ENCODE measurements at places on chromosomes 7 and 10.

DNA sequence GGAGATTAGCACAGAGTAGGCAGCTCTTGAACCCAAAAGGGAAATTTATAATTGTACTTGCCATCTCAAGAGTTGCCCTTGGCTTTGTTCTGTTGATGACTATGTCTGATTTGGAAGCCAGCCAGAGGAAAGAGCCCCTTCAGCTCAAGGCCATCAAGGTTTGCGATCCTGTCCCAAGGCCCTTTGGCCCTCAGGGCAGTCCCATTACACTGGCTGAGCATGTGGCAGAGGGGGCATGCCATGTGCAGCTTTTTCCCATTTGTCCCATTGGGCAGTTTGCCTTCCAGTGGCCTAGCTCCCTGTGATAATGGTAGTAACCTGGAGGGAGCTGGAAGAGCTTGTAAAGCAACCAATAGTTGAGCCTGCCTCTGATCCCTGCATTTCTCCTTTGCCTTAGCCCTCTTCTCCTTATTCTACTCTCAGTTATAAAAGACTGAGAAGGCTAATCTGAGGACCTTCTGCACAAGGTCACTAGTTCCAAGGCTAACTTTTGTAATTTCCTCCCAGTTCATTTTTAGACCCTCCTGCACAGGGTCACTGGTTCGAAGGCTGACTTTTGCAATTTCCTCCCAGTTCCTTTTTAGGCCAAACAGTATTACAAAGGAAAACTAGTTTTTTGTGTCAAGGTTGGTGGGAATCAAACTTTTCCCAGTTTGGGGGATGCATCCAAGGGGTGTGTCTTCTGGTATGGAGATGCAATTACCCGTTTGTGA, 31.0 kb upstream of the ARHGAP12 start:
- DNase-seq: no peak

DNA sequence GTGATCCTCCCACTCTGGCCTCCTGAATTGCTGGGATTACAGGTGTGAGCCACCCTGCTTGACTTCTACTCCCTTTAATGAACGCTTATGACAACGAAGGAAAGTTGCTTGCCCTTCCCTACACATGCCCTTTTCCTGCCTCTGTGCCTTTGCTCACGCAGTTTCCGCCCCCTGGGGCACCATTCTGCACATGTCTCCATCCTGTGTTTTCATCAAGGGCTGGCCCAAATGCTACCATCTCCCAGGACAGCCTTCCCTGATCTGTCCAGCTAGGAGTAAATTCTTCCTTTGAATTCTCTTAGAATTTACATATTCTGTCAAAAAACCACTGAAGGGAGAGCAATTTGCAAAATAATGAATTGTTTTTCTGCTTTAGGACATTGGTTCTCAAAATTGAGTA, 50.0 kb upstream of the KMT2C start:
- DNase-seq: no peak

DNA sequence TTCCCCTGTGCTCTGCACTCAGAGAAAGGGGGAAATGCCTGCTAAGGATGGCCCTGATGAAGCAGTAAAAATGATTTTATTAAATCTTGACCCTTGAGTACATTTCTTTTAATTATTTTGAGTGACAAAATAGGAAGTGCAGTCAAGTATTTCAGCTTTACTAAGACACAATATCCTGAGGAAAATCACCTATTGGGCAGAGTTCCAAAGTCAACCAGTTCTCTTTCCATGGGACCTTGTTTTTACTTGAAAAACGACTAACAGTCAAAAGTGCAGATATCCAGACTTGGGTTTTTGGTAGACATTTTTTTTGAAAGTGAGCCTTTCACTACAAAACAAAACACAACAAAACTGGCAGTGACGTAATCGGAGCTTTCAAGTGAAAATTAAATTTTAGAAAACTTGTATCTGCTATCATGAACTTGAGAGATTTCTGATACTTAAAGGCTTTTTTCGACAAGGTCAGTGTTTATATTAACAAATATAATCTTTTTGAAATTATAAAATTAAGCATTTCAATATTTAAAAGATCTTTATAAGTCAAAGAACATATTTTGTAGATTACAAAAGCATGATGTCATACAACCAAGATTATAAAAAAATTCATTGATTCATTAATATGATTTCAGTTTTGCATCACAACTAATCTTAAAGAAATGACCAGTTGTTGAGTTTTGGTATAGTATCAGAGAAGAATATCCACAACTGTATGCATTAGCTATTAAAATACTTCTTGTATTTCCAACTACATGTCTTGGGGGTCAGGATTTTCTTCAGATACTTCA, 513.8 kb upstream of the AKR1E2 start:
- no peak for DNase-seq

GRCh38 chr10:77944519-77944918, 18.0 kb upstream of the DLG5 start:
- DNase-seq: no peak

GRCh38 chr10:70753841-70754621, 31.1 kb downstream of the TBATA start:
- no peak for DNase-seq

DNA sequence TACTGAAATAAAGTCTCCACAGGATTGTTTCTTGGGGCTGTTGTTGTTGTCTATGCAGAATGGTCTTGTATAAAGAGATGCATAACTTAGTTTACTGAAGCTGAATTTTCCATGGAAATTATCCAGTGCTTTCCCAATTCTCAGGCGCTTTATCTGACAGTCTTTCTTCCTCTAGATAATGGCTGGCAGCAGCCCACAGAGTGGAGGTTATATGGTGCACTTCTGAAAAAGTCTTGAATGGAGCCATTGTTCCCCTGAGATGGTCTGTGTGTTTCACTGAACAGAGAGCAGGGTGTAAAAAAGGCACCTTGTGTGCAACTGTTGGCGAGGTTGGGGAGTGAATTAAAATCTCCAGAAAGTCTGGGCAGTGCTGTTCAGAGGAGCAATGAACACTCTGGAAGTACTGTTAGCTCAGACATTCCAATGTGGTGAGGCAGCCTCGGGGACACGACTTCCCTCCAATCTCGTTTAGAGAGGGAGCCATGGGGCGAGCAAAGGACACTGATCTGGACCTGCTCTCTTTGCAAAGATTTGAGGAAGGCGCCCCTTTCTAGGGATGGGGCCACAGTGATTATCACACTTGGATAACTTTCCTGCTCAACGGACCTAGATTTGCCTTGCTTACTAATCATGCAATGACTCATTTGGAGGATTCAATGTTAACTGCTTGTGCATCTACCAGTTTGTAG, 2.0 kb upstream of the PLCE1 start:
- no peak for DNase-seq
